ENCODE measurements at places on chromosomes 2 and 18.

GRCh38 chr2:238425505-238425978 lies 1.2 kb upstream of the ASB1 start:
- no peak for DNase-seq

GRCh38 chr2:148524519-148524919 lies 120.0 kb upstream of the EPC2 start:
- no peak for DNase-seq

DNA sequence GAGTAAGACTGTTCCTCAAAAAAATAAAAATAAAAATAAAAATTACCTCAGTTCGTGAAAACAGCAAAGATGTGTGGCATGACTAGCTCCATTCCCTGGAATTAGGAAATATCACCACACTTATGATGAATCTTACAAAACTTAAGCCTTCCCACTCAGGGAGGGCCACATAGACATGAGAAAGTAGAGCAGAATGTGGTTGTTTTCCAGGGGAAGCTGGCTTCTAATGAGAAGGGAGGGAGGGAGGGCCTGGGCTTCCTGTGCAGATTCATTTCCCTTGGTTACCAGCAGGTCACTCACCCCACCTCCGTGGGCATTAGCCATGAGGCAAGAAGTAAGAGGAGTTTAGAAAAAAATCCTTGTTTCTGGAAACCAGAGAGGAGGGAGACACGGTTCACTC lies 95.9 kb upstream of the RMDN2 start:
- DNase-seq: no peak

- no peak for DNase-seq
Observed at GRCh38 chr2:216695401-216695821, at the start of gene IGFBP5. IGFBP5 (minus strand) TSS chr2:216695549; CDS start chr2:216694775, 774 bp downstream.

DNA sequence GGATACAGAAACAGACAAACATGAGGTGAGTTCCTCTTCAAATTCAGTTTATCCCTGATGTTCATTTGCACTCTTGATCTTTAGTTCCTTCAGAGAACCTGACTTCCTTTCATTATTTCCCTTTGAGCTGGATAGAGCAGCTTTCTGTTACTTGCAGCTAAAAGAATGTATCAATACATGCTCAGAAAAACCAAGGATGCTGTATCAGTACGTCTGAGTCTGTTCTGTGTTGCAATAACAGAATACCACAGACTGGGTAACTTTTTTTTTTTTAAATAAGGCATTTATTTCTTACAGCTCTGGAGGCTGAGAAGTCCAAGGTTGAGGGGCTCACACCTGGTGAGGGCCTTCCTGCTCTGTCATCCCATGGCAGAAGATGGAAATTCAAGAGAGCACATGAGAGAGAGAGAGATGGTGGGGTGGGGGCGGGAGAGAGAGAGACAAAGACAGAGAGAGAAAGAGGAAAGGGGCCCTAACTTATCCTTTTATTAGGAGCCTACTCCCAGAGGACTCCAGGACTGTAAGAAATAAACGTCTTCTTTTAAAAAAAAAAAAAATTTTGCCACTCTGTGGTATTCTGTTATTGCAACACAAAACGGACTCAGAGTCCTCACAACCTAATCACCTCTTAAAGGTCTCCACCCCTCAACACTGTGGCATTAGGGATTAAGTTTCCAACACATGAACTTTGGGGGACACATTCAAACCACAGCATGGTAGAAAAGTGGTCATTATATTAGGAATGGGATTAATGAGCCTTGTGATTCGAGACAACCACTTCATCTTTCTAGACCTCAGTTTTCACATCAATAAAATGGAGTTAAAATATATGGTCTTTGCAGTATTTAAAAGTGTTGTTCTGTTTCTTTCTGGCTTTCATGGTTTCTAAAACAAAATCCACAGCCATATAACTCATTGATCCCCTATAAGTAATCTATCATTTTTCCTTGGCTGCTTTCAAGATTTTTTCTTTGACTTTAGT lies 18.4 kb upstream of the SELENOI start:
- DNase-seq: no peak

- no peak for DNase-seq
Observed at GRCh38 chr2:160387558-160388262, 105.9 kb downstream of the RBMS1 start.

DNA sequence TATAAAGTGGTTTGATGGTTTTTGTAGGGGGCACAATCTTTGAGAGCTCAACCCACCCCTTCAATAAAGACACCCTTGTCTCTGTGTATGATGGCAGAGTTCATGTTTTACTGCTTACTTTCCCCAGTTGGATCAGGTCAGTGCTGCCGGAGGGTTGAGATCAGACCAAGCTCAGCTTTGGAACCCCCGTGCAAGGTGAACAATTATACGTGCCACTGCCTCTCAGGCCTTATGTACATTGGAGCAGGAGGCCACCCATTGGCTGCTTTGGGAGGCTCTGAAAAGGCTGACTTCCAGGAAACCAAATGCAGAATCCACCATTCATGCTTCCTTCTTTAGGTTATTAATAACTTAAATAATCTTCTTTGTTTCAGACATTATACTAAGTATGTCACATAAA lies 103.4 kb upstream of the EPAS1 start:
- no peak for DNase-seq

DNA sequence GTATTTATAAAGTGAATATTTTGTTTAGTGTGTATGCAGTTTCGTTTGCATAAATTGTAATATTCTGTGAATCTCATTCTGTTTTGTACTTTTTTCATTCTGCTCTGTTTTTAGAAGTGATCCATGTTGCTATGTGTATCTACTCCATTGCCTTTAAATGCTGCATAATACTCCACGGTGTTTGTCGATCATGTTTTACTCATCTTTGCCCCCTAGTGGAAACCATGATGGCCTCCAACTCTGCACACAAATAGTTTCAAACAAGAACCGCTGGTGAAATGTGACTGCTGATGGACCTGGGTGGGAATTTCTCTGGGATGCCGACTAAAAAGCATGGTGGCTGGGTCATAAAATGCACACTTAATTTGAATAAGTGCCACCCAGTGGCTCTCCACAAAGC lies 32.0 kb upstream of the SKOR2 start:
- no peak for DNase-seq

- DNase-seq: no peak
Observed at GRCh38 chr2:215386566-215386965, 49.3 kb downstream of the FN1 start.

DNA sequence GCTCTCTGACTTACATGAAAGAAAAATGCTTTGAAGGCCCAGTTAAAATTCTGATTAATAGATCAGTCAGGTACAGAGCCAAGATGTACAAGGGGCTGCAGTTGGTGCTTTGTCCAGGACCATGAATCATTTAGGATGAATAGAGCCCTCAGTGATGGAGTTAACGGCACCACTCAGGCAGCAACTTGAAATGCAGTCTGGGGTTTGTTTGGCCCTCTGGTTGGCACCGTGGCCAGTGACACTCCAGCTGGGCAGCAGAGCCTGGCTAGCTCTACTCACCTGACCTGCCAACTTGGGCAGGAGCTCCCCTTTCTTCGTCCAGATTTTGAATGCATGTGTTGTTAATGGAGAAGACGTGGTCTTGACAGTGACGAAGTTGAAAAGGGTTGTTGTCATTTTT lies 493.0 kb upstream of the ACVR2A start:
- DNase-seq: no peak

DNA sequence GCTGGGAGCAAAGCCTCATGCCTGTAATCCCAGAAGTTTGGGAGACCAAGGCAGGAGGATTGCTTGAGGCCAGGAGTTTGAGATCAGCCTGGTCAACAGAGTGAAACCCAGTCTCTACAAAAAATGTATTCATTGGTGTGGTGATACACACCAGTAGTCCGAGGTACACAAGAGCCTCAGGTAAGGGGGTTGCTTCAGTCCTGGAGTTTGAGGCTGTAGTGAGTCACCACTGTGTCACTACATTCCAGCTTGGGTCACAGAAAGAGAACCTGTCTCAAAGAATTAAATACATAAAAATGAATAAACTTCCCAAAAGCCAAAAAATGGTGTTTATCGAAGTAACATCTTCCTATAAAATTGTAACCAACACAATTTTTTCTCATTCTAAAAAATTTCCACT lies 568.1 kb upstream of the LINC00305 start:
- no peak for DNase-seq

All from activated CD8-positive, alpha-beta memory T cell treated with anti-CD3 and anti-CD28 coated beads for 4 hours (primary cell).